ENCODE measurements at places on chromosomes 7 and 10.

GRCh38 chr10:43209651-43210141 lies 57.2 kb downstream of the RASGEF1A start:
- DNase-seq: no peak

DNA sequence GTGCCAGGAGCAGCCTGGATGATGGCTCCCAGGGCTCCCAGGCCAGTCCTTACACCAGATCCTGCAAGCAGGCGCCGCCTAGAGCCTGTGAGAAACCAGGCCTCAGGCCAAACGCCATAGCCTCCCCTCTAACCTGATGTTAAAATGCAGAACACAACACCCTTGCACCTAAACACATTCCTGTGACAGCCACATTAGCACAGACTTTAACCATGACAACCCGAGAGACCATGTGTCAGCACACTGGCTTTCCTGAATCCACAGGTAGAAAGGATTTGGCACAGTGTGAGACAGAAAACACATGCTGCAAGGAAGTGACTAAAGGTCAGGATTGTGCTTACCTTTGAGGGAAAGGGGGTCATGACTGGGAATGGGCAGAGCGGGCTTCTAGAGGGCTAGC lies 59.9 kb downstream of the SGMS1 start:
- DNase-seq: no peak

GRCh38 chr7:128356546-128357216 lies 4.8 kb downstream of the PRRT4 start:
- DNase-seq: no peak

GRCh38 chr10:119762805-119763798 lies 37.3 kb downstream of the INPP5F start:
- DNase-seq: no peak

GRCh38 chr7:80053124-80053523 lies 81.5 kb upstream of the GNAI1 start:
- DNase-seq: no peak

DNA sequence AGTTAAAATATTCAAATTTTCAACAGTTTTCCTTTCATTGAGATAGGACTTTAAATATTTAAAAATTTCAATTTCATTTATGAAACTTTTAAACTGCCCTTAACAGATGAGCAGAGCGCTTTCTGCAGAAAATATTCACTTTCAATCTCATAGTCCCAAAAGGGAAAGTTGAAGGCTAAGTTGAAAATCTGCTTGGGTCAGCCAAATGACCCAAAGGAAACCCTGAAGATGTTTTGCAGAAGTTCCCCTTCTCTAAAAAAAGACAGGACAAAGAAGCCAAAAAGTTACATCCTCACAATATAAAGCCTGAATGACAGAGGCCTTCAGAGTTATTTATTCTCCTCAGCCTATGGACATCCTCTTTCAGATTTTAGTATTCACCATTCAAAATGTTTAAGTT lies 17.6 kb upstream of the SCIN start:
- no peak for DNase-seq

DNA sequence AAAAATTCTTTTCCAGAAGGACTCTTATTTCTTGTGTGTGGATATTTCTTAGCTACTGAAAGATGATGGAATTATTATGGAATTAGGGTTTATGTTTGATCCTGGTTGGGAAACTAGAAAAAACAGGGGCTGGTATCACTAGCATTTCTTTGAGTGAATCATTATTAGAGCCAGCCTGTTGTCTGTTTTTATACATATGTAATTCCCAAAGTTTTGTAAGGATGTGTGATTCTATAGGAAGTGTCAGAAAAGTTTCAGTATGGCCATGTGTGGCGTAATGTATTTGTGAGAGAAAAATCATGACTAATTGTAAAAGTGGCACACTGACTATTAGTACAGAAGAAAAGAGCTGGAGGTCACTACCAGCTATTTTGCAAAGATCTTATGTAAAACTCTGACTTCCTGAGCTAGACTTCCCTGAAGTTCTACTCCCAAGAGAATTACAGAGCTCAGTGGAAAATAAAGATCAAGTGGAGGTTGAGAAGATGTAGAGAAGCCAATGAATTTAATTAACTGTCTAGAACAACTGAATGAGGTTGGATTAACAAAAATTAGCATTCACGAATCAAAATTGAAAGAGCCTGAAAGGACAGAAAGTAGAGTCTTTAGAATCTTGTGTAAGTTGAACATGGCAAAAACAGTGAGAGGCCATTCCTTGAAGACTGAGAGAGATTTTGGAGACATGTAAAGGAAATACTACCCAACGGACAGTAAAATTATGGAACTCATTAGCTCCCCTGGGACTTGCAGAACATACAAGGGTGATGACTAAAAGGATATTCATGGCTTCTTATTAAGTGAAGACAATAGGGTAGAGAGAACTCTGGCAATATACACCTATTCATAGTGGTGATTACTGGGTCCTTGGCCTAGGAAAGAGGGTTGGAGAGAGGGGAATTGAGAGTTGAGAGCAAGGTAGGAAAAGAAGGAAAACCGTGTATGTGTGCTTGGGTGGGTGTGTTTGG lies 12.5 kb downstream of the ZNF365 start:
- no peak for DNase-seq

- no peak for DNase-seq
Observed at GRCh38 chr7:25835197-25835596, 316.8 kb upstream of the NFE2L3 start.

DNA sequence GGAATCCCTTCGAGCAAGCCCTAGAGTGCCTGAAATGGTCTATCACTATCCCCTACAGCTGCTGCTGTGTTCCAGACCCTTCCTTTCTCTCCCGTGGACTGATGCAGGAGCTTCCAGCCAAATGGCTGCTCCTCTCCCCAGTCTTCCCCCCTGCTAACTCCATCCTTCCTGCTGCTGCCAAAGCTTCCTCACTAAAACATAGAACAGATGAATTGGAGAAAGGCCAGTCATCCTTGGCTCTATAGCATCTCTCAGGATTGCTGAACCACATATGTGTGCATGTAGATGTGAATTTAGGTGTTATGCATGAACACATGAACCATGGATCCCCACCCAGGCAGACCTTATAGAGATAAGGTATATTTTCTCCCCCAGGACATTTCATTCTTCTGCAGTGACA lies 60.7 kb downstream of the GPR26 start:
- DNase-seq: no peak

DNA sequence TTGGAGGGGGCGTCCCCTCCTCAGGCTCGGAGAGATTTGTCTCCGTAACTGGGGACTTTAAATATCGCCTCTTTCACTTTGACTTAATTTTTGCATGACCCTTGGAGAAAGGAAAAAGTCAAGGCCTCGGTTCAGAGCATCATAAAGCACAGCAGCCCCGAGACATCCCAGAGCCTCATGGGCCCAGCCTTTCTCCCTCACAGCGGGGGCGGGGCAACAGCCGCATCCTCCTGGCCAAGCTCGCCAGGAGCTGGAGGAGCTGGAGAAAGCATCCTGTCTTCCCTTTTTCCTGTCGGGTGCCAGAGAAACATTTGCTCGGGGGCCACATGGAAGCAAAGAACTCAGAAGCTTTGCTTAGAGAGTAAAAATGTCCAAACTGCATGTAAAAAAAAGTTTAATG lies 43.6 kb upstream of the DPYSL4 start:
- no peak for DNase-seq

GRCh38 chr10:25522294-25522693 lies 347.5 kb downstream of the GPR158 start:
- DNase-seq: no peak

GRCh38 chr10:60894786-60895185 lies 49.2 kb downstream of the RHOBTB1 start:
- DNase-seq: no peak

GRCh38 chr7:85030893-85031292 lies 156.0 kb downstream of the SEMA3D start:
- DNase-seq: no peak

GRCh38 chr10:85581371-85581770 lies 785.2 kb downstream of the GRID1 start:
- DNase-seq: no peak

- DNase-seq: no peak
Observed at GRCh38 chr7:14900051-14900450, 2.5 kb downstream of the DGKB start.

DNA sequence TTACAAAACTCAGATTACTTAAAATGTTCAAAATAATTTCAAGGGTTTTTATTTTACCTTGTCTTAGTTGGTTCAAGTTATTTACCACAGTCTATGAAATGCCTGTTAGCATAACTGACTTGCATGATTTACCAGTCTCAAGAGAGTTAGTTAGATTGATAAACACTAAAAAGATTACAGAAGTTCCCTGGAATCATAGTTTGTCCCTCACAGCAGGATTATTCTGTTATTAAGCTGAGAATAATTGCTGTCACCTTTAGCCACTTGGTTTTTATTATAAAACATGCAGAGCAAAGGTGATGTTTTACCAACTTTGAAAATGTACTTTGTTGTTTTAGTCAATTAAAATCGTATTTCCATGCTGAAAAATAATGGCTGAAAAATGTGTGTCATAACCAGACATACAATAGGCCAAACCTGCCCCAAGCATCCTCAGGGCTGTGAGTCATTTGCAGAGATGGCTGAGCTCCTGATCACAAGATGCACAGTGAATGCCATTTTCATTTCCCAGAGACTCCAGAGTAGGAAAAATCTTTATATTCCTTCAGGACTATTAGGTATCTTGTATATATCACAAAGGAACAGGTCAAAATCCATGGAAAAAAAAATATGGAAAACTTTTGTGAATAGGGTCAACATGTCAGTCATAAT lies 87.8 kb upstream of the DKK1 start:
- no peak for DNase-seq
